ENCODE measurements at places on chromosomes 6 and 20. TPM values are rescaled to one million over a fixed set of nuclear protein-coding genes. Genes with fewer than 3 reads are reported as not detected.

- no peak for DNase-seq
Measured at GRCh38 chr6:22029171-22029570, 267.7 kb downstream of the PRL start.

- DNase-seq: no peak
Measured at GRCh38 chr6:93139408-93140081, 279.8 kb downstream of the EPHA7 start.

The TRIM15 gene
- 0.19 TPM for total RNA-seq

The MAFB gene
- total RNA-seq: 3.5 TPM

The KCNK16 gene
- total RNA-seq: not detected

Data from thymus (tissue), 14 donors.